ENCODE measurements at places on chromosomes 7 and 10.

- DNase-seq: no peak
Measured at GRCh38 chr10:113126229-113127201, 176.5 kb downstream of the TCF7L2 start.

DNA sequence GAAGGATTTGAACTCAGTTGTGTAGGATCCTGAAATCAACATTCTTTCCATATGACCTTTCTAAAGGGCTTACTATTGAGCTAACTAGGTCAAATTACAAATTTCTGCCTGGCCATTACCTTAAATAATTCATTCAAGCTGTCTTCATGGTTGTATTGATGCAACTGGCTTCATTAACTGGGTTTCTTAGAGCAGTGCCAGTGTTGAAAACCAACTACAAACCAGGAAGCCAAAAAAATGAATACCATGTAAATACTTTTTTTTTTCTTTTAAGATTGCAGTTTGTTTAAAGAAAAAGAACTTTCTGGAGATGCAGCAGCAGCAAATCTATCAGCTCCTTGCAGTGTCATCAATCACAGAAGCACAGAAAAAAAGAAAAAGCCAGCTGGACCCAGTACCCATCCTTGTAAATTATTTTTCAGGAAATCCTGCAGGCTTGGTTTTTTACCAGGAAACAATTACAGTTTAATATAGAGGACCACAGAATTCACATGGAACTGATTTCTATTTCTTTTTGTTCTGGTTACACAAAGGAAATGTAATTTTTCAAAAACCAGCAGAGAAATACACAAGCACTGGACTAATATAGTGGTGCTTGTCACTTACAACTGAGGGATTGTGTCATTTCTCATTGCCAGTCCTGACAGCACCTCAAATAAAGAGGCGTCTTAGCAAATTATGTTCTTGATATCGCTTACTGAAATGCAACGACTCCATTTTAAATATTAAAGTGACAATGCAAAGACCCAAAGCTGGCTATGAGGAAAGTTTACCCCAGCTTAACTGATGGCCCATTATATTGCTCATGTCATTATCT lies 131.9 kb downstream of the TMEM26 start:
- DNase-seq: no peak

- DNase-seq: no peak
Measured at GRCh38 chr7:28718545-28718944, 239.6 kb downstream of the TRIL start.

- no peak for DNase-seq
Measured at GRCh38 chr7:119703895-119704294, 569.1 kb upstream of the KCND2 start.

- no peak for DNase-seq
Measured at GRCh38 chr10:63258920-63259678, 126.0 kb downstream of the NRBF2 start.

DNA sequence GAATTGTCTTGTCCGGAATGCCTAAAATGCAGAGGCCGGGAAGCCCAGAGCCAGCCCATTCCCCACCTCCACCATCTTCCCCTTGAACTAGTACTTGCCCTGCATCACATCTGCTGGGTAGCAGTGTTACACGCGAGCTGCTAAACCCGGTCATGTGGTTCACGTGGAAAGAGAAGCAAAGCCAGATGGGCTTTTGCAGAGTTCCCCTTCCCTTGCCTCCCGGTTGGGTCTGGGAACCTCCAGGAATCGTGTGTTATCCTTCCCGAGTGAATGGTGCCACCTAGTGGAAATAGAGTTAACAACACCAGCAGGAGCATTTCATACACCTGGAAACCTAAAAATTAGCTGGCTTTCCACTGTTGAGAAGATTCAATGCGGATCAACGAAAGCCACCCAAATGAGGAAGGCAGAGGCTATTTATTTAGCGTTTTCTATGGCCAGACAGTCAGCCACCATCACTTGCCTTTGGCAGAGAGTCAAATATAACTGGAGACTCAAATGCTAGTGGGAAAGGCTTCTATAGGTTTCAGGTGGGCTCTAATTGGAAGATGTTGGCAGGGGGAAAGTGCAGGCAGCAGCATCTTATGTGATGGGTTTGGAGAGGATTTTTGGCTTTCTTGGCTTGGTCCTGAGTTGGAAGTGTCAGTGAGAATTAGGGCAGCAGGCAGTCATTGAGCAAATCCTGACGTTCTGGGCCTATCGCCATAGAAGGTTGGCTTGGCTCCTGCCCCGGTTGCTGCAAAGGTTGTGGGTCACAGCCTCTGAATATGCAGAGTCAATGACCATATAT lies 12.9 kb upstream of the DENND2A start:
- DNase-seq: no peak

DNA sequence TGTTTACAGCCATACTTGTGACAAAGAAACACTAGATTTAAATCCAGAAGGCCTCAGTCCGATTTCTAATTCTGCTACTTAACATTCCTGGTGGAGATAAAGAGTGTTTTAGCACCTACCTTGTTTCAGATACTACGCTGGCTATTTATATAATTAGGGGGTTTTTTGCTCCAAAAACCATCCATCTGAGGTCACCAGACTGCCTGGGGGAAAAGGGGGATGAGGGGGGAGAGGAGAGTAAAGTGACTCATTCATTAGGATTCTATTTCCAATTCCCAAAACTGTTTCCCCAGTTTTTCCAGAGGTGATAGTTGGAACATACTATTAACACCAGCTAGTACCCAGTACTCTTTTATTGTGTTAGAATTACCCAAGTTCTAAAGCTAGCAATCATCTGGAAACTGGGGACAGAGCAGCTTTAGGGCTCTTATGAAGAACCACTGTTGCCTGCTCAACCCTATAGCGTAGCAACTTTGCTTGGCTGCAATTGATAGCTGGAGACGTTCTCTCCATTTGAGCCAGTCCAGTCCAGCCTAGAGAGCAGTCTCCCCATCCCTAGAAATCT lies 6.6 kb downstream of the GCC1 start:
- DNase-seq: no peak

GRCh38 chr10:1662438-1663025 lies 74.8 kb downstream of the ADARB2 start:
- DNase-seq: no peak

DNA sequence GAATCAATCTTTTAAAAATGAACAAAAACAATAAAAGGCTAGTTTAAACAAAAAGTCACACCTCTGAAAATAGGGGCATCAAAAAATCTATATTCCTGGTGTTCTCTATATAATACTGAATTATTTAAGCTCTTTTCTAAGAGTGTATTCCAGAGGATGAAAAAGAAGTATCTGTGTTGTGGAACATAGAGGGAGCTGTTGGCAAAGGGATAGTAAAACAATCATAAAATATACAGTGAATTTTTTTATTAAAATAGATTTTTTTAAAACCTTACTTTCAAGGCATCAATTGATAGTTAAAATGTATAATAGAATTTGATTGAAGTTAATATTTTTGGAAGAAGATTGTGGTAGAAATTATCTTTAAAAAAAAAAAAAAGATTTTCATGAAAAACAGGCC lies 1409.1 kb upstream of the CELF2 start:
- DNase-seq: no peak

DNA sequence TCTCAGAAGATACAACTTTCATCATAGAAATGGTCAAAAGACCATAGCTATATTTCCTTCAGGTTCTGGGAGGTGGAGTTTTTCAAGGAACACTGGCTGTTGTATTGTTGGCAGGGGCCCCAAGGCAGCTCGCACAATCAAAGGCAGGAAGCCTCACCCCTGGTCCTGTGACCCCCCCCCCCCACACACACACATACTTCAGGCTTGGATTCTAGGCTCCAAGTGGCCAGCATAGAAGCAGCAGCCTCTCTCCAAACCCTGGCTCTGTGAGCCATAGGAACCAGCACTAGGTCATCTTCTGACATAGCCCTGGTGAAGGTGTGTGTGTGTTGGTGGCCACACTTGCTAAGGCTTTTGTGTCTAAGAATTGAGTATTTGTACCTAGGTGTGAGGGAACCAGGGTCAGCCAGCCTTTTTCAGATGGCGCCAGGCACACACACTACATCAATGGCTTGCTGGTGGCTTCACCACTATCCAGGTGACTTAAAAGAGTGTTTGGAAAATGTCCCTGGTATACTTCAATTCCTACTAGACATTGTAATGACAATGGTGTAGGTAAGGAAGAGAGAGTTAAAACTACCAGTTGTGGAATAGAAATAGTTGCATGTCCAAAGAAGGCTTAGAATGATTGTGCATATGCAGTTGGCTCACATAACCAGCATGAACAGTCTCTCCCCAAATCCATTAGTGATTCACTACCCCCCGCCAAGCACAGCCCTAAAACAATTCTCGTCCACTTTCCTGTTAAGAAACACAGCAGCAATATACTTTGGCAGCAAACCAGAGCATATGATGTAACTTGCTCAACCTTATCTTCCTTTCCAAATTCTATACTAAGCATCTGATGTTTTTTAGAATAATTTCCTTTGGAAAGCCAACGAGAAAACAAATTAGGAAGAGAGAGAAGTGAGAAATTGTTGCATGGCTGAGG lies 91.3 kb downstream of the AVL9 start:
- no peak for DNase-seq

GRCh38 chr7:83996879-83997278 lies 197.7 kb downstream of the SEMA3A start:
- no peak for DNase-seq

DNA sequence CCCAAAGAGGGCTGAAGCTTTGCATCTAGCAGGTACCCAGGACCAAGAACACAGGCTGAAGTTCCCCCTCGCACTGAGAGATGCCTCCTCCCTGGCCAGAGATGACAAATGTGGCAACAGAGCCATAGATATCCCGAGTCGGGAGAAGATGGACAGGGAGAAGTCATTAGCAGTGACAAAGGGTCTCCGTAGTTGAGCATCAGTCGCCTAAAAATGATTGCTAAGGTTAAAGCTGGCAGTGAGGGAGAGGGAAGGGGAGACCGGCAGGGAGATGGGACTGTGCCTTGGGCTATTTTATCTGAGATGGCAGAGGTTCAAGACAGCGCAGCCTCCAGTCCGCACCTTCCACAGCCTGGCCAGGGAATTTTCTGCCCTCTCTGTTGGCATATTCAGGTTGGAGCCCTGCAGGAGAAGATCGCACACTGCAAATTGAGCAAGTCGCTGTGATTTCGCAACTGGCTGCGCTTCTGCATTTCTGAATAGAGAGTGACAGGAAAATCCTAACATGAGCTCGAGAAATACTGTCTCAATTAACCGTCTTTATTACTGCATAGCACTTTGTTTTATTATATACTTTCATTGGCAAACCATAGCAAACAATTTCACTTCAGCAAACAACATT lies 238.9 kb upstream of the GPR26 start:
- no peak for DNase-seq

DNA sequence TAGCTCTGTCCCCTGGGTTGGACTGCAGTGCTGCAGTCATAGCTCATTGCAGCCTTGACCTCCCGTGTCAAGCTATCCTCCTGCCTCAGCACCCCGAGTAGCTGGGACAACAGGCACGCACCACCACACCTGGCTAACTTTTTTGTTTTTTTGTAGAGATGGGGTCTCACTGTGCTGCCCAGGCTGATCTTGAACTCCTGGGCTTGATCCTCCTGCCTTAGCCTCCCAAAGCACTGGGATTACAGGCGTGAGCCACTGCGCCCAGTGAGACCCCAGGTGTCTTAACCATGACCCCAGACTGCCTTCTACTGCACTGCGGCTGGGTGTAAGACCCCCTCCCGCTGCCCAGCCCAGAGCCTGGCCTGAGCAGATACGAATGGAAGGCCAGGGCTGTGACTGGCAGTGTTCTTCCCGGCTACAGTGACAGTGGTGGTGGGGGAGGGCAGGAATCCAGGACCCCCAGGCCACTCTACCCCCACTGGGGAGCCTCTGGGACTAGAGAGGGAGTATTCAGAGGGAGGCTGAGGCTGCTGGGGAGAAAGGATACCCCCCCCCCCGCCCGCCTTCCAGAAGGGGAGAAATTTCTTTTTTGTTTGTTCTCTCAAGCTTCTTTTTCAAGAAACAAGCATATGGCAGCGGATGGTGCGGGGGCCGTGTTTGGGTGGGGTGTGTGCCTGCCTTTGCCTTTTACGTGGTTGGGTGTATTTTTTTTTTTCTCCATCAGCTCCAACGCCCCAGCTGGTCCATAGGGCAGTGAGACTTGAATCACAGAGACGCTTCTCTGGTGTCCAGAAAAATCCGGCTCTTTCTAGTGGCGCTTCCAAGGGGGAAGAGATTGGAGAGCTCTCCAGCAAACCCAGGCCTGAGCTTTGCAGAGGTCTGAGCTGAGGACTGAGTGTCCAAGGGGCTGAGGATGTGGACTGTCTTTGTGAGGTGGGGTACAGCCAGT lies 36.6 kb downstream of the GTF2IRD1 start:
- DNase-seq: no peak

DNA sequence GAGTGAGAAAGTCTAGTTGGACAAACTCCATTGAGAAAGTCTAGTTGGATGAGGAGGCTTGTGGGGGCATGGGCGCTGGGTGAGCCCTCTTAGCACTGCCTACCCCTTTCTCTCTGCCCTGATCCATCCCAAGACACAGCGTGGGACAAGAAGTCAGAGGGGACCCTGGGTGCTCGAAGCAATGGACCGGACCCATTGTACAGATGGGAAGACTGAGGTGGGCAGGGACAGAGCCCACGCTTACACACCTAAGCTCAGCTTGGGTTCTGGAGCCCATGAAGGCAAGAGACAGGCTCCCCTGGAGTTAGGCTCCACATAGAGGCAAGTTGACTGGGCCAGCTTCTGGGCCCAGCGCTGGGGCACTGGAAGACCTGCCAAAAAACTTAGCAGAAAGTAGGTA lies 126.8 kb upstream of the TNRC18 start:
- DNase-seq: no peak

DNA sequence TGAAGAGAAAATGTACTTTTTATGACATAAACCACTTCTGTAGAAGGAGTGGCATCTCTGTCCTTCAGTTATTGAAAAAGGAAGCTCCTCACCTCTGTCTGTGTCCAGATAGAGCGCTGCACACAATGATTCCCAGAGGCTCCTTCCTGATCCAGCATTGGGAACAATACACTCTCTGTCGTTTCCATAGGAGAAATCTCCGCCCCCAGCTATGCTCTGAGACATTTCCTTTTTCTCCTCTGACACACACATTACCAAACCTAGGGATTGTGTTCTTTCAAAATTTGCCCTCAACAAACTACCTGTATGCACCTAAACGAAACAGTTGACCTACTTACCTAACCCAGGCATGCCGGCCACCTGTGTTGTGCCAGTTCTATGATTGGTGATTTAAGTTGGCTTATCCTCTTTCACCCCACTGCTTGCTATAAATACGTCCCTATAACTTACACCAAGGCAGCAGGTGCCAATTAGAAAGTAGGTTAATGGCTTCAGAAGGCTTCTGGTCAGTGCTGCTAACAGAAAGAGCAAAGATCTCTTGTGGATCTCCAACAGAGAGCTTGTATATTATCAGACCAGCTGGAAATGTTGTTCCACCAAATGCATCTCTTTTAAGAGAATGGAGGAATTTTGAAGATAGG lies 140.1 kb upstream of the JCAD start:
- DNase-seq: no peak
